ENCODE measurements at places on chromosomes 16 and 17.

DNA sequence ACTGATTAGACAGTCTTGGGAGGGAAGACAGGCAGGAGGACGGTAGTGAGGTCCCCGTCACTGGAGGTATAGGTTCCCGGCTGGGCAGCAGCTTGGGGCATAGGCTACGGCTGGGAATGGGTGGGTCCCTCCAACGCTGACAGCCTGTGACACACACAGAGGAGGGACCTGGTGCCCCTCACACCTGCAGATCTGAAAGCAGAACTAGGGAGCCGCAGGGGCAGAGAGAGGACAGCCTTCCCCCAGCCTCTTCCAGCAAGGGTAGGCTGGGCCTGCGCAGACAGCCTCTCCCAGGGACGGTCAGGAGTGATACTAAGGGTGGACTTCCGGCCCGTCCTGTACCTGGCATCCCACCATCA, 2.0 kb downstream of the P2RX1 start:
- no peak for DNase-seq

DNA sequence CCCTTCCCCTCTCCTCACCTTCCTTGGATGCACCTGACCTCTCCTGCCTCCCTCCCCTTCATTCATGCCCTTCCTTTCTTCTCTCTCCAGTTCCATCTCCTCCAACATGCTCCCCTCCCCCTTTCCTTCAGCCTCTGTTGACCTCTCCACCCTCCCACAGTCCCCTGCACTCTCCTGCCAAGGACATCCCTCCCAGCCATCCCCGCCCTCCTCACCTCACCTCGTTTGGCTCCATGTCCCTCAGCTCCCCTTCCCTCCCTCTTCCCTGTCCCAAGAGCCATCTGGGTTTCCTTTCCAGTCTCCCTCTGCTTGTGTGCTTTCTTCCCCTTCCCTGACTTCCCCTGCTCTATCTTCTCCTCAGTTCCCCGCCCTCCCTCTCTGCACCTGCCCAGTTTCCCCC, 819.7 kb downstream of the KCNJ18 start:
- no peak for DNase-seq

GRCh38 chr16:47358816-47359215, 102.0 kb downstream of the ITFG1 start:
- DNase-seq = no peak

DNA sequence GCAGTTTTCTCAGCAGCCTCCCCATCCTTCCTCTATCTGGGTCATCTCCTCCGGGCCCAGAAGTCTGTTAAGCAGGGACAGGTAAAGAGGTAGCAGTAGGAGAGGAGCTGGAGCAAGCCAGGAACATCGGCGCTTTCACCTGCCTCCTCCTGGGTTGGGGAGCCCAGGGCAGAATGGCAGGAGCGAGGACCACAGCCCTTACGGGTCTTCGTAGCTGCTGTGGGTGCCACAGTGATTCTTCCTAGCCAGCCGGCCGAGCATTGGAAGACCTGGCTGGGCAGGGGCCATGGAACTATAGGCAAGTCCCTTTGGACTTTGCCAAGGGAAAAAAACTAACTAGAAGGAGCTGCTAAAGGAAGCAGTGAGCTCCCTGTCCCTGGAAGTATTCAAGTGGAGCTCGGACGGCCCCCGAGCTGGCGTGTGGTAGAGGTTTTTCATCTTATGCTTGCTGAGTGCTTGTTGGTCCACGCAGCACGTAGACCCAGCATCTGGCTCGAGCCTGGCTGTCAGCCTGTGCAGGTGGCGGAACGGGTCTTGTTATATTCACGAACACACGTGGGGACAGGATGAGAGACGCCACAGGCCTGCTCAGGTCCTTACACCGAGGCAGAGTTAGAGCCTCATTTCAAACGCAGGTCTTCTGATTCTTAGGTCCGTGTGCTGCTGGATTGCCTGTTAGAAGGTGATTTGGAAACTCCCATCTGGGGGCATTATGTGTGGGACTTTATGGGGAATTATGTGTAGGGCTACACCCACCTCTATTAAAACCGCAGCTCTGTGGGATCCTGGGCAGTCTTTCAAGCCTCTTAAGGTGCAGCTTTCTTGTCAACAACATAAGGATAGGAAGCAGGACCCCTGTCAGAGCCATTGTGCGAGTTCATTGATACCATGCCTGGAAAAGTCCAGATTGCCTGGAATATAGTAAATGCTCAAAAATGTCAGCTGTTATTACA, 54.8 kb downstream of the OR1D5 start:
- DNase-seq = no peak

GRCh38 chr17:35433075-35433894, 985 bp upstream of the SLFN12 start:
- DNase-seq = peak; percentile 20

GRCh38 chr17:46915596-46915995, 7.4 kb upstream of the GOSR2 start:
- DNase-seq = no peak

DNA sequence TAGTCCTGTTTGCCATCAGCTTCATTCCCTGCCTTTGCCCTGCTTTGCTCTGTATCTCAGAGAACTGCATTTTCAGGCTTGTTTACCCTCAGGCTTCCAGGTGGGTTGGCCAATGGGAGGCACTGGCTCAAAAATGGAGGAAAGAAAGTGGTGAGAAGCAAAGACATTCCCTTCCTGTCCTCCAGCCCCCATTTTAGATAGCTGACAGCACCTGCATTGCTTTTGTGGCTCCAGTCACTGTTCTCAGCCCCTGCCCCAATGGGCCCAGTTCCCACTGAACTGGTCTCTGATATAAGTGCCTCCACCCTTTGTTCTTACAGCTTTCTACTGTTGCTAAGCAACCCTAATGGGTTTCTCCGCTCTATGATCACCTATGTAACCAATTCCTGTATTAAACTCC, 19.4 kb upstream of the SDK2 start:
- DNase-seq = no peak

DNA sequence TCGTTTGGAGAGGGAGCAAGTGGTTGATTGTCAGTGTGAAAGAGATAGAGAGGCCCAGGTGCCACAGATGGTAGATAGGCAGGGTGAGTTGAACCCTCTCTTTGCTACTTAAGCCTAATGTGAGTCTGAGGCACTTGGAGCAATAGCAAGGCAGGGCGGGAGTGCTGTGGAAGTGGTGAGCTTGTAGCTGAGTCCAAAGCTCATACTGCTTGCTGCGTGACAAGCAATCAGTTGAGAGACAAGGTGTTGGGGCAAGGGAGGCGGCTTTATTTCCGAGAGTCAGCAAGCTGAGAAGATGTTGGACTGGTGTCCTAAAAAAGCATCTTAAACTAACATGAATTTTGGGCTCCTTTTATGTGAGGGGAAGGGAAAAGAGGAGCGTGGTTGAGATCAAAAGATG, 112.9 kb upstream of the ZKSCAN2 start:
- DNase-seq = no peak

DNA sequence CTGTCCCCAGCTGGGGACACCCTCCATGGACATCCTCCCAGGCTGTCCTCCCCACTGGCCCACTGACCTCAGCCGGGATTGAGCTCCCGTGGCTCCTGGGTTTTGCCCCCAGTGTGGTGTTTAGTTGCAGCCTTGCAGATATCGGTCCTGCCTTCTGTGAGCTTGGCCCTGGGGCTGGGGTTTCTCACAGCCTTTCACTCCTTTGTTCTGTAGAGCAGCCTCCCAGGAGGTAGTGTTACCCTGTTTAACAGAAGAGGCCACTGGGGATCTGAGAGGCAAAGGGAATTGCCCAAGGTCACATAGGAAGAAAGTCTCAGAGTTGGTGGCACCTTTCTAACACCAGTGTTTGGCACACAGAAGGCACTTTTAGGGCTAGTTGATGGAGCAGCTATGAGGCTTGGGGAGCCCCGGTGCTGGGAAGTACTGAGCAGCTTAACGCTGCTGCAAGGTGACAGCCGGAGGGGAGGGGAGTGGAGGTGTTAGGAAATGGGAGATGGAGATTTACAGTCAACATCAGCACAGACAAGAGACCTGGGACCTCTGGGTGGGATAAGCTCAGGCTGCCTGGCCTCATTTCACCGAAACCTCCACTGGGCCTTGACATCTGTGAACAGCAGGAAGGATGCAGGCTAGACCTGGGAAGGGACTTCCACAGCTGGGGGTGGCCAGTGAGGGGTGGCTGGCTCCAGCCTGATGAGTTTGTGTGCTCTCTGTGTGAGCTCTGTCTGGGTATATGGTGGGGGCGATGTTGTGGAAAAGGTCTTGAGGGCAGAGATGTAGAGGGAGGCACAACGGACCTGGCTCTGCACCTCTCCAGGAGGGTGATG, 26.1 kb downstream of the CACNA1G start:
- no peak for DNase-seq

- DNase-seq = no peak
Measured at GRCh38 chr16:83220066-83220465, 587.7 kb upstream of the HSBP1 start.

DNA sequence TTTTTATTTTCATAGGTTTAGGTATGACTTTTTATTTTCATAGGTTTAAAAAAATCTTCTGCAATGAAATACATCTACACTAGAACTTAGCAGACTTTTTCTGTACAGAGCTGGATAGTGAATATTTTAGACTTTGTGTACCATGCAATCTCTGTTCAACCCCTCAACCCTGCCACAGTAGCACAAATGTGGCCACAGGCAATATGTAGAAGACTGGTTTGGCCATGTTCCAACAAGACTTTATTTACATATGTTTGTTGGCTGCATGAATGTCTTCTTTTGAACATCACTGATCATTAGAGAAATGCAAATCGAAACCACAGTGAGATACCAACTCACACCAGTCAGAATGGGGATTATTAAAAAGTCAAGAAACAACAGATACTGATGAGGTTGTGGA, 229.2 kb downstream of the SHISA9 start:
- DNase-seq = no peak

DNA sequence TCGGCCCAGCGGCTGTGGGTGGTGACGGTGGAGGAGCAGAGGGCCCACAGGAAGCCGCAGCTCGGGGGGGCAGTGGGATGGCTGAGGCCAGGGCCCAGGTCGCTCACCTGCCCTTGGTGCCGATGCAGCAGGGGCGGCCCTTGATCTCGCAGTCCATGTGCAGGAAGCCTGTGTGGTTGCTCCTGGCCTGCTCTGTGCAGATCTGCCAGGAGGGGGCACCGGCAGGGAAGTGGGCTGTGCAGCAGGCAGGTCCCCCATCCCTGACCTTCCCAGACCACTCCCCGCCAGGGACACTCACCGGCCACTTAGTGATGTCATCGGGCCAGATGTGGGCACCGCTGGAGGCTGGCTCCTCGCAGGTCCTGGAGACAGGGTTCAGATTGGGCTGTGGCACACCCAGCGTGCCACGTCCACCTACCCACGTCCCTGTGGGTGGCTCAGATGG, 6.2 kb downstream of the AANAT start:
- DNase-seq = no peak

DNA sequence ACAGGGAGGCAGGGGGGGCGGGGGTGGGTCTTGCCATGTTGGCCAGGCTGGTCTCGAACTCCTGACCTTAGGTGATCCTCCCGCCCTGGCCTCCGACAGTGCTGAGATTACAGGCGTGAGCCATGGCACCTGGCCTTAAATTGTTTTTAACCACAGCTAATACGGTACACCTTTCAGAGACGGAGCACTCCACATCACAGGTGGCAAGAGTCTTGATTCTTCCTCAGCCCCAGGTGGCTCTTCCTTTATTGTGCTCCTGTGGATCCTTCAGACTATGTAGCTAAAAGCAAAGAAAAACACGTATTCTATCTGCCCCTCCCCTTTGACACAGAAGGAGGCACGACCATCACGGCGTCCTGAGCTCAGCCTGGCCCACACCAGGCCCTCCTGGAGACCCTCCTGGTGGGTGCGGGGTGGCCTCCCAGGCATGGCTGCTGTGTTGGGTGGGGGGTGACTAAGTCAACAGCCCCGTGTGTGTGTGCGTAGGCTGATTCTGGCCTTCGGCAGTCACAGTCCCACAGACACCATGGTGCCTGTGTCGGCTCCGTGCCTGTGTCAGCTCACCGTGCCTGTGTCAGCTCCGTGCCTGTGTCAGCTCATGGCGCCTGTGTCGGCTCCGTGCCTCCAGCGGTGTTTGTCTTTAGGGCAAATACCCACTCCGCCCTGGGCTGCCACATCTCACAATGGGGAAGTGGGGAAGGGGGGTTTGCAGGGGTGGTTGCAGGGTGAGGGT, 10.8 kb upstream of the SECTM1 start:
- no peak for DNase-seq

DNA sequence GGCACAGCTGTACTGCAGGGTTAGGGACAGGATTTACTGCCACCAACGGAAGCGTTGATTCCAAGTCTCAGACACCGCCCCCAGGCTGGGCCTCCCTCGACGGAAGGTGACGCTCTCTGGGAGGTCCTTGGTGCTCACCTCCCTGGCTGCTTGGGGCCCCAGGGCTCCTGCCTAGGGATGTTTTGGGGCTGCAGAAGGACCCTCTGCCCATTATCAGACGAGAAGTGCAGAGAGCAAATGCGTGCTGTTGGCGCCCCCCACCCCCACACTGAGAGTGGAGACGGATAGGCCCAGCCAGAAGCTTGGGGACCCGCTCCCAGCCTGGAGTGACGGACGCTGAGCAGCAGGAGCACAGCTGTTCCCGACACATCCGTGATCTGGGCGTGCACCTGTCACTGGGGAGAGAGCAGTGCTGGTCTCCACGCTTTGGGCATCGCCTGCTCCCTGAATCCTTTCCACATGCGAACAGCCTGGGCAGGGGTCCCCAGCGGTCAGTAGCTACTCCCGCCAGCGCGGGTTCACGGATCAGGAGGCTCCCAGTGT, 5.1 kb upstream of the SOX8 start:
- DNase-seq = no peak

GRCh38 chr16:31430380-31431052, 2.4 kb upstream of the COX6A2 start:
- DNase-seq = no peak

DNA sequence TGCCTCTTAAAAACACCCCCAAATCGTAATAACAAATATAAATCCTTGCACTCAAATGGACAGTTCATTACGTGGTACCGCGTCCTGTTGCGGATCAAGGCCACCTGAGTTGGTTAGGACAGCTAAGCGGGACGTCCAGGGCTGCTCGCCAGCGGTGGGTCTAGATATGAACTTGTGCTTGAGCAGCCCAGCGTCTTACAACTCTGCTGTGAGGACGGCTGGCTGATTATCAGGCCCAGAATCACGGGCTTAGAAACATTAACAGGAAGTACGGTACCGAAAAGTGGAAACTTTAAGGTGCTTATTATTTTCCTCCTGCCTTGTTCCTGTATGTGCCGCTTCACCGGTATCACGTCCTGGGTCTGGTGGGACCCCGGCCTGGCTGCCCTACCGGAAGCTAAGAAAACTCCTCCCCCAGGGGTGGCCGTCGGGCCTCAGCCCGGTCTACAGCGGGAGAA, 832 bp upstream of the SRRM2 start:
- no peak for DNase-seq

DNA sequence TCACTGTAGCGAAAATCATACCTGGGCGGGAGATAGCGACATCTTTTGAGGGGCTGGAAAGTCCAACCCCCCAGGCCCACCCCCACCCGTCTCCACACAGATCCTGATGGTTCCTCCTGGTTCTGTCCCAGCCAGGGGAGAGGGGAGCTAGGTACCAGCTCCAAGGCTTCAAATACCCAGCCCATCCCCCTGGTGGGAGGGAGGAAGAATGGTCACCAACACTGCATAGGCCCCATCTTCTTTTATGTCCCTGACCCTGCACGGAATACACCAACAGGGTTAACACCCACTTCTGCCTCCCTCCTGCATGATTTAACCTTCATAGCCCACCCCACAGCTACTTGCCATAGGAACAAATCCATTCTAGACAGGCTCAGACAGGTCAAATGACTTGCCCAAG, 9.3 kb downstream of the HAP1 start:
- DNase-seq = no peak

GRCh38 chr17:77322514-77323412, 182.0 kb downstream of the SEC14L1 start:
- no peak for DNase-seq

GRCh38 chr17:74457146-74457819, 9.2 kb upstream of the CD300A start:
- peak; percentile 69 for DNase-seq

- no peak for DNase-seq
Measured at GRCh38 chr17:80845863-80846671, 145.6 kb upstream of the CHMP6 start.
